ENCODE measurements at places on chromosomes 3 and 15.
A peak's percentile ranks its signal among the peaks of the same experiment; 100 is the strongest.

- DNase-seq, result no peak
These were observed 36.7 kb upstream of the SLC6A1 start for GRCh38 chr3:10955711-10956453.

GRCh38 chr3:31695280-31696008, 162.7 kb downstream of the STT3B start:
- peak; percentile 12 for DNase-seq

GRCh38 chr15:38017721-38018120, 83.3 kb downstream of the TMCO5A start:
- DNase-seq, result no peak

GRCh38 chr15:57334257-57334656, 42.0 kb upstream of the CGNL1 start:
- no peak for DNase-seq

GRCh38 chr3:65787340-65787739, 251.4 kb downstream of the MAGI1 start:
- no peak for DNase-seq

- no peak for DNase-seq
These were observed 3.7 kb downstream of the BOC start for GRCh38 chr3:113214917-113215595.

DNA sequence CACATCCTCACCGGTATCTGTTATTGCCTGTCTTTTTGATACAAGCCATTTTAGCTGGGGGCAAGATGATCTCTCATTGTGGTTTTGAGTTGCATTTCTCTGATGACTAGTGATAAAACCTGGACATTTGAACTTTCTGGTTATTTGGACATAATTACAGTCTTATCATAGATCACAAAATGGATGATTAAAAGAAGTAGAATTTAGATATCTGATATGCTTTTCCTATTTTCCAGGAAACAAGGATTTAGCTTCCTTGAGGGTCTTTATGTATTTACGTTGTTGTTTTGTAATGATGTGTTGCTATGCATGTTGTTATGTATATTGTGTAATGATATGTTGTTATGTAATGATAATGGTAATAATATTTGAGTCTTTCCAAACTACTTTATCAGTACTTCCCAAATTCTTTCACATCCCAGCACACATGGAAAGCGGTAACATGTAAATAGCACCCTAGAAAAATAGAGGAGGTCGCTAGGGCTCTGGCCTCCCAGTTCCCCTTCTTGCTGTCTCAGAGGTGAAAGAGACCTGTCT, 53.8 kb downstream of the GJD2 start:
- no peak for DNase-seq

DNA sequence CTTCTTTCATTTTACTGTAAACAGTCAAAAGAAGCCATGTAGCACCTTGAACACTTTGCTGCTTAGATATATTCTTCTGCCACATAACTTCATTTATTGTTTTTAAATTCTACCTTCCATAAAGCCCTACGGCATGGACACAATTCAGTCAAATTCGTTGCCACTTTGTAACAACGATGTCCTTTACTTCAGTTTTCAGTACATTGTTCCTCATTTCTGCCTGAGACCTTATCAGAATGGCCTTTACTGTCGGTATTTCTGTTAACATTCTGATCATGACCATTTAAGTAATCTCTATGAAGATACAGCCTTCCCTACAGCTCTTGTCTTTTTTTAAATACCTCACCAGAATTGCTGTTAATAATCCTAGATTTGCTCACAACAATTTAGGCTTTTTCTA, 466.9 kb downstream of the NAALADL2 start:
- DNase-seq, result no peak

DNA sequence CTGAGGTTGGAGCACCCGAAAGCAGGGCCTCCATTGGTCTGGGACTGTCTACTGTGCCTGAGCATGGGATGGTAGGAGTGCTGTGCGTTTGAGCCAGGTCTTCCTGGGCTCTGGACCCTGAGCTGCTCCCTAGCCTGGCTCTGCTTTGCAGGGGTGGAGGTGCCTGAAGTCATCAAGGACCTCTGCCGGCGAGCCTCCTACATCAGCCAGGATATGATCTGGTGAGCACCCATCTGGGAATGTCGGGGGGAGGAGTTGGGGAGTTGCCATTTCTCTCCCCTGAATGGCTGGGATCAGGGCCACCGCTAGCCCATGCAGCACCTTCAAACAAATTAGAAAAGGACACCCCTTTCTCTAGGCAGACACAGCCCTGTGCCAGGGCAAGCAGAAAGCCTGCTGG, 20.7 kb downstream of the DUOX1 start:
- DNase-seq, result no peak
